ENCODE measurements at places on chromosomes 2 and 18. TPM values are rescaled to one million over a fixed set of nuclear protein-coding genes. Genes with fewer than 3 reads are reported as not detected.

The CCDC102B gene
- 3.1 TPM for total RNA-seq

The CCDC150 gene
- 3.8 TPM for total RNA-seq

The METTL21A gene
- total RNA-seq: 17.4 TPM

The OTX1 gene
- not detected for total RNA-seq

DNA sequence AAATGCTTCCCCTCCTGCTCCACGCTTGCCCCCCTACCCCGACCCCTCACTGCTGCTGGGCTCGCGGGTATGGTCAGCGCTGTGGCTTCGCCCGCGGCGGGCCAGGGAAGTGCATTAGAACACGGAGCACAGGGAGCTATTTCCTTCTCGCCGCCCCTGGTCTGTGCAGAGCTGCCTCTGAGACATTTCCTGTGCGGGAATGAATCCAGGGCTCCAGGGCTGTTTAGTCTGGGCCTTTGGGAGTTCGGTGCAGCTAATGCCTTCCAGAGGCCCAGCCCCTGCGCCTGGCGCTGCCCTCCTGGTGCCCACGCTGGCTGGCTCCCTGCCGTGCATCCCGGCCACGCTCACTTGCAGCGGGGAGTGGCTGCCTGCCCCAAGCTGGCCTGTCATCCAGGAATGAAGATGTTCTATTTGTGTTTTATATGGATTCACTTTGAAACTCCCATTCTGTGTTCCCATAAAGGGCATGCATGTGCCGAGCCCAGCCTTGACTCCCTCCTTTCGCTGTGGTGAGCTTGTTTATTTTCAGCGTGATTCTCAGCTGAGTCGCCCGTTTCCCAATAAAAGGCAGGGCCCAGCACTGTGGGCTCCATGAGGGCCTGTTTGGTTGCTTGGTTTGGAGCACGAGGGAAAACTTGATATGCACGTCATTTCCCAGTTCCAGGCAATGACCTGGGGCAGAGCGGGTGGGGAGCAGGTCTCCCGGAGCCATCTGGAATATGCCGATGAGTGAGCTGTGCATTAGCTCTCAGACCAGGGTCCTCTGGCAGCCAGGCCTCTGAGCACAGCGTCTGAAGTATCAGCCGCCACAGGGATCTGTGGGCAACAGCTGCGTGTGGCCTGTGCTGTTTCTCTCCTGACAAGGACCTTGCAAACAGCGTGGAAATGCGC lies 42.7 kb downstream of the SH3RF3 start:
- DNase-seq: peak; percentile 66

Data from heart right ventricle (tissue), 16 donors.